HAP-1 (cell line): ENCODE measurements at places on chromosomes 1 and 21.

- no peak for DNase-seq
These were observed 70.7 kb downstream of the AGPAT3 start for GRCh38 chr21:43935711-43936110.

DNA sequence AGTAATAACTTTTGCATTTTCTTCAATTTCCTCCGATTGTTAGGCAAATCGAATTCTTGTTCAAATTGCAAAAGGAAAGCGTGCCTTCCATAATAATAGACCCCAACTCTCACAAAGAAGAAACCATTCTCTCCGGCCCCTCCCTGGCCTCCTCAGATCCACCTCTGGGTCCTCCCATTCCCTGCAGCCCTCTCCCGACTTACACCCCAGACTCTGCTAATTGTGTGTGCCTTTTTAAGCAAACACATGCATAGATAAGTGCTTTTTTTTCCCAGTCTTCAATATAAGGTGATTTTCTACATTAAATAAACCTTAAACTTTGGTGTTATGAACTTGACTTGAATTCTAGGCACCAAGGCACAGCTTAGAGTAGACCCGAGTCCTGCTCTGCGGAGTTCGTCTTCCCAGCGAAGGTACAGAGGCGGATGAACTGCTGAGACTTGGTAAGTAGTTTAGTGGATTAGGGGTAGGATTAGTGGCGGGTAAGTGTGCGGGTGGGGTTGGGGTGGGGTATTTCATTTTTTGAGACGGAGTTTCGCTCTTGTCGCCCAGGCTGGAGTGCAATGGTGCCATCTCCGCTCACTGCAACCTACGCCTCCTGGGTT is 1.5 kb downstream of the L1TD1 start:
- DNase-seq, result peak; percentile 38

- no peak for DNase-seq
These were observed 426.7 kb downstream of the KCNT2 start for GRCh38 chr1:196181594-196181878.

DNA sequence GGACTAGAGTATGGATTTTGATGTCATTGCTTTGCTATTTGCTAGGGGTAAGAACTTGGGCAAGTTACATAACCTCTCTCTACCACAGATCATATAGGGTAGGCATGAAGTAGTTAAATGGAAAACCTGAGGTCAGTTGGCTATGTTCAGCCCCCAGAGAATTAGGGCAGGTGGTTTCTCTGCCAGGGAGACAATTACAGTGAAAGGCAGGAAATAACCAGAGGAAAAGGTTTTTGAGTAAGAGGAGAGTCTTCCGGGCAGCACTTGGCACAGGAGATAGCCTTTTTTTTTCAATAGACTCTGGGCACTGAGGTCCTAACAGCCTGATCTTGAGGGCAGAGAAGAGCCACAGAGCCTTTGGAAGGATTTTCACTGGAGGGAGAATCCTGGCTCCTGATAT is 16.7 kb upstream of the SERBP1 start:
- no peak for DNase-seq

DNA sequence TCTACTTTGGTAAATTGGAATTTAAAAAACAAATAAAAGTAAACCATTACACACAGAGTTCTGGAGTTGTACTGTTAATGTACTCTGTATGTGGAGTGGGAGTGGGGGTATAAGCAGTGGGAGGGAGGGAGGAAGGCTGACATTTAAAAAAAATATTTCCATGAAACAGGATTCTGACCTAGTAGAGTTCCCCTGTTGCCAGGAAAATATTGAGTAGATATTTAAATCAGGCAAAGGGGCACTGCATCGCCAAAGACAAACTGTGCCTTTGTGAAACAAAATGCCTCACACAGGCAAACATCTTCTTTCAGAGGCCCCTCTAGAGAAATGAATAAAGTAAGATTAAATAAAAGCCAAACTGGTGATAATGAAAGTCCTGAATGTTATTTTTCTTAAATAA is 87.8 kb downstream of the ERG start:
- DNase-seq, result no peak

DNA sequence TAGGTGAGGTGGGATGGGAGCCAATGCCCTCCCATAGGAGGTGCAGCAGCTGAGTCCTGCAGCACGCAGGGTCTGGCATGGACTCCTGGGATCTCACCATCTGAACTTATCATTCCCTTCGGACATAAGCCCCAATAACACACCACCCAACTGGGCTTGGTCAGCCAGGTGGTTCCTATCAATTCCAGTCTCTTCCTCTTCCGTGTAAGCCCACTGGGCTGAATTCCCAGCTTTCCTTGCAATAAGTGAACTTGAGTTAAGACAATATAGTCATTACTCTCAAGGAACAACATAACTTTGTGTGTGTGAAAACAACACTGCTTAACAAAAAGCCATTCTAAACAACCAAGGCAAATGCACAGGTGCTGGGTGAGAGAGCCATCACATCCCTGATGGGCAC is 86.6 kb upstream of the EDN2 start:
- no peak for DNase-seq

GRCh38 chr1:234675572-234675971 is 65.6 kb upstream of the IRF2BP2 start:
- no peak for DNase-seq

DNA sequence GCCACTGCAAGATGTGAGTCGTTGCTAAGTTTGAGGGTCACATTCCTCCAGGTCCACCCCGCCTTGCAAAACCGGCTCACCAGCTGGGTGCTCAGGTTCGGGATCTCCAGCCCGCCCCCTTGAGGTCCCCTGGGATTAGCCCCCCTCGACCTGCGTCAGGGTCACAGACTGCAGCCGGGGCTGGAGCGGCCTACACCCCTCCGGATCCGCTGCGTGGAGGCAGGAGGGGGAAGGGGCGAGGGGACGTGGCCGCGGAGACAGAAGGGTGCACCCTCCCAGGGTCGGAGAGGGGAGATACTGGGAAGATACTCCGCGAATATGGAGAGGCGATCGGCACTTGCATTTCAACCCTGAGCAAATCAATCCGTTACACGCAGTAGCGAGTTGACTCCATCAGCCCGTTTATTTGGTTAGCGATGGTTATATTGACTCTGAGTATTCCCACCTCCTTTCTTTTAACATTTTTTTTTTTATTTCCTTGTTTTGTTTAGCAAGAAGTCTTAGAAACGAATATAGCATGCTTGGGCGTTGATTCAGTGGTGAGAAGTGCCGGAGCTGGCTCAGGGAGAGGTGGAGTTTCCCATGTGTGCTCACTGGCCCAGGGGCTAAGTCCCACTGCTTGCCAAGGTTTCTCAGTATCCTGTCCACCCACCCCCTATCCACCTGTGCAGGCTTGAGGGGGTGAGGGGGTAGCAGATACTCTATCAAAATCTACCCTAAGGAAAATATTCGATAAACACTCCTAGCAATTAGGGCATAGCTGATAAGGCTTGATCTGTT is 997 bp downstream of the IFNAR2 start:
- peak; percentile 74 for DNase-seq

DNA sequence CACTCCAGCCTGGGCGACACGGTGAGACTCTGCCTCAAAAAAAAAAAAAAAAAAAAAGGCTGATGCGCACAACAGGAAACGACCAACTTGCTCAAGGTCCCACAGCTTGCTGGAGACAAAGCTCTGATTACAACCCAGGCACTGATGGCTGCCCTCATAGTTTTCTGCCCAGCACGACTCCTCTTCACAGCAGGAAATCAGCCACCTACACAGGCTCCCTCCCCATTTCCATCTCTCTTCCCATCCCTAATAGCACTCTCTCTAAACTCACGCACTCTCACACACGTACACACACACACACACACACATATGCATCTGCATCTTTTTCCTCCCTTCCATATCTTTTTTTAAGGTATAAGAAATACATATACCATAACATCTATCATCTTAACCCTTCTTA is 153.5 kb upstream of the SOD1 start:
- DNase-seq, result no peak

GRCh38 chr1:180092931-180093650 is 61.6 kb upstream of the QSOX1 start:
- no peak for DNase-seq

DNA sequence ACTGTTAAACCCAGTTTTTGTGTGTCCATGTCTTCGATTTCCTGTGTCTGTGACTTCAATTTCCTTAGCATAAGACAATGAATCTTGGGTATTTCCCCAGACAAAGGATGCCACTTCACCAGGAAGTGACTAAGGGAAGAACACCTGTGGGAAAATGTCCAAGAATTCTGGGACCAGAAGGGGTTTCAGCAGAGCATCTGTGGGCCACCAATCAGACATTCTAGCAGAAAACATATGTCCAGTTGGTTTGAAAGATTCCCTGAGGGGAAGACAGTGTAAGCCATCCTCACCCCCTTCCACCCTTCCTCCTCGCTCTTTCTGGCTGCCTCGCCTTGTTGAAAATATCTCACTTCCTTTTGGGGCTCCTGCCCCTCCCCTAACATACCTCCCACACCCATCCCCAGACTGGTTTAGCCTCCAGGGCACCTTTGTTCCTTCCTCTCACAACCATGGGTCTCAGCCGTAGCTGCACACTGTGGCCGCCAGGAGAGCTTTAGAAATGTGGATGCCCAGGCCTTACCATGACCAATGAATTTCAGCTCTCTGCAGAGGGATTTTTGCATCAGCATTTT is 25.5 kb upstream of the IFNAR1 start:
- DNase-seq, result no peak

- DNase-seq, result no peak
These were observed 23.0 kb downstream of the SPATA46 start for GRCh38 chr1:162353702-162354101.
